ENCODE measurements at places on chromosomes 4 and X.

GRCh38 chr4:164828955-164829354 is 48.0 kb upstream of the APELA start:
- no peak for DNase-seq

GRCh38 chr4:99447079-99447478 is 11.9 kb upstream of the ADH7 start:
- no peak for DNase-seq

DNA sequence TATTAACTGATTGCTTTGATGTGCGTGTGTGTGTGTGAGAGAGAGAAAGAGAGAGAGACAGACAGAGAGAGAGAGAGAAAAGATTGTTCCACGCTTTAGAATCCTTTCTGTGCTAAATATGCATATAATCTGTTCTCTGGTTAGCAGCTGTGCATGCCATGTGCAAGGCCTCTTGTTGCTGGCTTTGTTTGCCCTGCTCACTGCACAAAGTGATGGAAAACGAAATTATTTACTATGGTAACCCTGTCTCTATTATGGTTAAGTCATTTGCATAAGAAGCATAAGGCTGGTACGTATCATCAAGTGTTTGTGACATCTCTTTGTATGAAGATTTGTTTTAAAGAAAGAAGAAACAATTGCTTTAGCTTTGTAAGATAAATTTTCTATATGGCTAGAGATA is 190.2 kb upstream of the POF1B start:
- DNase-seq = no peak

- DNase-seq = peak; percentile 25
These were observed 1.8 kb downstream of the DKK2 start for GRCh38 chr4:107034091-107034995.

DNA sequence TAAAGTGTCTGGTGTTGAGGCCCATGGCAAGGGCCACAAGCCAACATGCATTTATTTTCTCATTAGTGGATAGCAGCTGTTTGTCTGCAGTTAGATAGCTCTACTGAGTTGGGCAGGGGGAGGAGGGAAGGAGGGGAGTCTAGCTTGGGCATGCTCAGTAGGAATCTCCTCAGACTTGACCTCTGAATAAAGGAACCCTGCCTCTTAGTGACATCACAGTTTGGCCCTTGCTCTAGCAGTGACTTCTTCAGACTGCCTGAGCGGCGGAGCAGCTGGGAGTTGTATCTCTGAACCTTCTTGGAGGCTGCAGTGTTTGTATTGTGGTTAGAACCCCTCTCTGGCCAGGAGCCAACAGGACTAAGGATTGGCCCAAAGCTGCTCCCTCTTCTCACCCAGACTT is 57.4 kb downstream of the BCORL1 start:
- DNase-seq = no peak

DNA sequence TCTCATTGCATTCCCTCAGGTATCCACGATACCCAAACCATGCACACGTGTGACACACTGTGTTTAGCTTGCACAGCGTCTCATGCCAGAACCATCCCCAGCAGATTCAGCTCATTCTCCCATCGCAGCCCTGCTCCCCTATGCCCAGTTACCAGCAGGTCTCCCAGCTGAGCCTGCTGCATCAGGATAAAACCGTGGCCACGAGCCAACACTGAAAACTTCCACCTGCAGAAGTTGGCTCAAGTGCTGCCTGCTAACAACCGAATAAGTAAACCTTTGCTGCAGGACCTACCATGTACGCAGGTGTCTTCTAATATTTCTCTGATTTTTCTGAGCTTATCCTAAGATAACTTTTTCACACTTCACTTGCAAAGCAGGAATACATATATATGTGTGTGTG is 120.4 kb upstream of the STS start:
- DNase-seq = no peak

- DNase-seq = no peak
These were observed 10.2 kb downstream of the HNRNPH2 start for GRCh38 chrX:101417981-101418841.

DNA sequence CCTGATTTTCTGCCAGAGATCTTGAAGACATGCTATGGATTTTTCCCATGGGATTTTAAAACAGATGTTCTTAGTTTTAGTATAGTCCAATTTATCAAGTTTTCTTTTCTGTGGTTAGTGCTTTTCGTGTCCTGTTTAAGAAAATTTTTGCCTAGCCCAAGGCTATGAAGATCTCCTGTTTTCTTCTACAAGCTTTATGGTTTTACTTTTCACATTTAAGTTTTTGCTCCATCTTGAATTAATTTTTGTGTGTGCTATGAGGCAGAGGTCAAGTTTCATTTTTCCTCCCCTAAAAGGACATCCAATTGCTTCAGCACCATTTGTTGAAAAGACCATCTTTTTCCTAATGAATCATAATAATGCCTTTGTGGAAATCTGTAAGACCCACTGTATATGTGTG is 65.6 kb downstream of the POLR2B start:
- no peak for DNase-seq

DNA sequence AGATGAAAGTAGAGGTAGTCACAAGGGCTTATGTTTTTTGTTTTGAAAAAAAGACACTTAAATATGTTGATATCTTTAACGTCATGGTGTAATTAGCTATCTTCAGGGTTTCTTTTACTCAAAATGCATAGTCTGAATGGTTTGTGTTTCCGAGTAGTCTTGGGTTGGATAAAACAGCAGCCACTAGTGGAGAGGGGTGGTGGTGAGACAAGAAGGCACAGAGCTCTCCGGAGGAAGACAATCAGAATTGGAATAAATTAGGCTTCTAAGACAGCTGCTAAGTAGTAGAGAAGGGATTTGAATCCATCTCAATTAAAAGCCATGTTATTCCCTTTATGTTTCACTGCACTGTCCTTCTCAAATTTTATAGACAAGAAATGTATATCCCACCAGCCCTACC is 240.4 kb upstream of the VEGFC start:
- no peak for DNase-seq

DNA sequence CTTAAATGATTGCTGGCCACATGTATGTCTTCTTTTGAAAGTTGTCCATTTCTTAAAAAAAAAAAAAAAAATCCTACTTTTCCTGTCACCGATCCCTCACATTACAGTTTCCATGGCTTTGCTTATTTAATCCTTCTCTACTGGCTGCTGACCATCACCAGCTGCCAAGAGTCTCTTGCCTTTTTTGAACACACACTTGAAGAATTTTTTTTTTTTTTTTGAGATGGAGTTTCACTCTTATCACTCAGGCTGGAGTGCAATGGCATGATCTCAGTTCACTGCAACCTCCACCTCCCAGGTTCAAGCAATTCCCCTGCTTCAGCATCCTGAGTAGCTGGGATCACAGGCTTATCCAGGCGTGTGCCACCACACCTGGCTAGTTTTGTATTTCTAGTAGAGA is 134.0 kb downstream of the ANXA5 start:
- DNase-seq = no peak

DNA sequence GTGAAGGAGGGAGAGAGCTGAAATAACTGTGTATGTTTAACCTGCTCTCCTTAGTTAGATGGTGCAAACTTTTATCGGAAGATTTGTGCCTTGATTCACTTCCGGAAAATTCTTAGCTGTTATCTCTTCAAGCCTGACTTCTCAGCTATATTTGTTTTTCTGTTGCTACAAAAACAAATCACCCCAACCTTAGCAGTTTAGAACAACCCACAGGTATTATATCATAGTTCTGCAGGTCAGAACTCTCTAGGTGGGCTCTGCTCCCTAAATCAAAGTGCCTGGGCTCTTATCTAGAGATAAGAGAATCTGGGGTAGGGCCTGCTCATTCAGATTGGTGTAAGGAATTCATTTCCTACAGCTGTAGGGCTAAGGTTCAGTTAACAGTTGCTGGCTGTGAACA is 15.1 kb upstream of the CEP135 start:
- no peak for DNase-seq
